Skin of body (tissue), 3 donors: ENCODE measurements at places on chromosomes 5 and 9. TPM values are rescaled to one million over a fixed set of nuclear protein-coding genes. Genes with fewer than 3 reads are reported as not detected.

GRCh38 chr5:75616371-75616881, 5.2 kb downstream of the ANKDD1B start:
- peak; percentile 74 for DNase-seq

DNA sequence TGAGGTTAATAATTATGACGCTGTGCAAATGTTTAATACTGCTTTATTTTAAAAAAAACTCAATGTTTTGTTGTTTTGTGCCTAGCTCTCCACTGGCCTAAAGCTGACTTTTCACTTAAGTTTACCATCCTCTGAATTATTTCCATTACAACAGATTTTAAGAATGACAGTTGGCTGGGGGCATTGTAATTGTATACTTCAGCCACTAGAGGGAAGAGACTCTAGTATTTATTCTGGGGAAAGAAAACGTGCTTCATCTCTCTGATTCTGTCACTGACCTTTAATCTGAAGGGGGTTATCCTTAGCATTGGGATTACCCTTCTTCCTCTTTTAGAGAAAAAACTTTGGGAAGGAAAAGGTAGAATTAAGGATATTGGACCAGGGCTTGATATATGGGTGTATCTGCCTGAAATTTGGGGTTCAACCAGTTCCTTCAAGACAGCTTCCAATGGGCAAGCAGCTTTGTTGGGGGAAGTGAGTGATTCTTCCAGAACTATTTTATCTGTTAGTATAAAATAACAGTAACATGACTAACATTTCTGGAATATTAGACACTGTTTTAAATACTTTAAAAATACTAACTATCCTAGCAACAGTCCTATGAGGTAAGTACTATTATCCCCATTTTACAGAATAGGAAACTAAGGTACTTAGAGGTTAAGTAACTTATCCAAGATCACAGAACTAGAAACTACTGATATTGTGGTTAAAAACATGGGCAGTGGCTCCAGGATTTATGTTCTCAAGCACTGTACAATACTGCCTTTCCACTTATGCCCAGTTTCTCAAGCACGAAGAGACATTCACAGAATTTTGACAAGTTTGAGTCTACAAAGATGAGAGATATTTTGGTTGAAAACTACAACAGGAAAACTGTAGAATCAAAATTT, 208.4 kb downstream of the CD180 start:
- peak; percentile 73 for DNase-seq

DNA sequence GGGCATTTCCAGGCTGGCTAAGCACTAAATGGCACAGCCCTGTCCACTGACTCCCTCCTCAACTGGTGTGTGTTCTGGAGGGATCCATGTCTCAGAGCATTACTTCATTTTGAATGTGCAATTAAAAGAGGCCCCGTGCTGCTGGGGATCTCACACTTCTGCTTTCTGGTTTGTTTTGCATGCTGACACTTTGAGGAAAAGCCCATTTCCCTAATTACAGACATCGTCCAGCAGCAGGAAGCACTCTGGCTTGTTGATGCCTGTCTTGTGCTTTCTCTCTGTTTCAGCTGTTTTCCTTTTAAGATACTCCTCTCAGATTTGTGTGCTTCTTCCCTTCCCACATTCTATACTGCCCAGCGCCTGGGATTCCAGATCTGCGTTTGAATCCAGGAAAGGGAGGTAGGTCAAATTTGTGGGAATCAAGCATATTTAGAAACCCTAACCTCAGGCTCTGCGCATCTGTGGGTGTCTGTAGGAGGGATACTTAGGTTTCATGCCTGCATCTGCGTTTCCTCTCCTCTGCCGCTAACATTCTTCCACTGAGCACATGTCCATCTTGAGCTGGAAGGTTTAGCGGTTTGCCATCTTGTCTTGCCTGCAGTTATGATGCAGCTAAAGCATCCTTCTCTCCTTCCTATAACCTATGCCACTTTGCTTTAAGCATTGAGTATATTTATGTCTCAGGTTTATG, 25.7 kb downstream of the SYK start:
- no peak for DNase-seq

- no peak for DNase-seq
Measured at GRCh38 chr9:133701321-133701980, 36.7 kb downstream of the SARDH start.

- no peak for DNase-seq
Measured at GRCh38 chr9:87771316-87772006, 45.5 kb downstream of the CTSL start.

DNA sequence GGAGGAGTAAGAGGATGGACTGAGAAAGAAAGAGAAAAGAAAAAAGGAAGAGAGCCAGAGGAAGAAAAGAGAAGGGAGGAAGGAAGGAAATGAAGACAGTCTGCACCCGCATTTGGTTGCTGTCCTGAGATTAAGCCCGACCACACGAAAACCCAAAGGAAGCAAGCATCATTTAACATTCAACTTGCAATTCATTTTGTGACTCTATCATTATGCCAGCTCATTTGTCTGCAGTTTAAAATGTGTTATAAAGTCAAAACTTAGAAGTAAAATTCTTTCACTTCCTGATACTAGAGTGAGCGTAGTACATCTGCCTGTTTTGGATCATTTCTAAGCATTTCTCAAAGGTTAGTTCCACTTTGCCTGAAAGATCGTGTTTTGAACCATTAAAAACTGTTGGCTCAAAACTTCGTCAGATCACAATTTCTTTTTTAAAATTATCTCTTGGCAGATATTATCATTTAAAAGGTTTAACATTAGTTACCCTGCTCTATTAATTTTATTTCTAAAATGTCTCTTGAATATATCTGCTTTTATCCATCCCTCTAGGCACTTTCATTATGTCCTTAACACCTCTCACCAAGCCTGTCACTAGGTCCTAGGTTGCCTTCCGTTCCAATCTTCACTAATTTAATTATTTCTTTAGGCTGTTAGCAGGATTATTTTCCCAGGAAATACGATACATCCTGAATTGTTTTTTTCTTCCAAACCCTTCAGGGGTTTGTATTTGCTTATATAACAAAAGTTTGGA, 240.9 kb downstream of the TLE4 start:
- DNase-seq = no peak

DNA sequence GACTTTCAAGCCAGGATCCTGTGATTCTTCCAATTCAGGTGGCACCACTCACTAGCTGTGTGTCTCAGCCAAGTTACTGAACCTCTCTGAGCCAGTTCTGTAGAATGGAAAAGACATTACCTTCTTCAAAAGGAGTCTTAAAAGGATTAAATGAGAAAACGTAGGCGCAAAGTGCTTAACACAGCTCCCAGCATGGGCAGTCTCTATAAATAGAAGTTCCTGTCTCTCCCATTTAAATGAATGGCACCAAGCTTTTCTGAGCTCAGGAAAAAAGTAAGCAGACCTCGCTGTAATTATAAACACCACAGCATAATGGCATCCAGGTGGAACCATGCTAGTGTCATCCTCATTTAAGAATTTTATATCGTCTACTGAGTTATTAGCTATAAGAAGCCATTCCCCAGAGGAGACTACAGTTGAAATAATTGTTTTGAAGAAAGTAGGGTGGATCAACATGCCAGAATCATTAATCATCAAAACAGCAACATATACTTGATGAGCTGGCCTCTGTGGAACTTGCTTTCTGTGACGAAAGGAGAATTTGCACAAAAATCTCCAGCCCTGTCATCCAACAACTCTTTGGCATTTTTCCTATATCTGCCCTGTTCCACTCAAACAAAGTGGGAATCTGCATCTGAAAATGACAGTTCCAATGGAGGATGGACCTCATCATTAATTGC, 188.9 kb downstream of the SPOCK1 start:
- peak; percentile 72 for DNase-seq

DNA sequence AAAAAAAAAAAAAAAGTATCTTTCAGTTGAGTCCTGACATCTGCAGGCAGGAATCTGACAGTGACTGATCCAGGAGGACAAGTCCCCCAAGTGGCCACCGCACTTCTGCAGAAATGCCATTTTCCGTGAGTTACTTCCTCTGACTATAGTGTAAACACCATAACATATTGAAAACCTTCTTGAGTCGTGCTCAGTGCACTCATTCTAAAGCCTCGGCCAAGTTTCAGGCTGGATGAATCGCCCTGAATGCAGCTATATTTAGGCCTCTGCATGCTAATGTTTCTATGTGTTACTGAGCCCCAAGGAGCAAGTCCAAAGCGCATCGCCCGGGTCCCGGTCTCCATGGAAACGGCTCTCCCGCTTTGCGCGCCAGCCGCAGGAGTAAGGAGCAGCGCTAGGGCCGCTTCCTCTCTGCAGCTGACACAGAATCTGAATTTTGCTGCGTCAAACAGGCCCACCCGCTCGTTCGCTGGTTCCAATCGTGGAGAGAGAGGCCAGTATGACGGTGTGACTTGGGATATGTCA, 335.4 kb downstream of the MSX2 start:
- peak; percentile 31 for DNase-seq

DNA sequence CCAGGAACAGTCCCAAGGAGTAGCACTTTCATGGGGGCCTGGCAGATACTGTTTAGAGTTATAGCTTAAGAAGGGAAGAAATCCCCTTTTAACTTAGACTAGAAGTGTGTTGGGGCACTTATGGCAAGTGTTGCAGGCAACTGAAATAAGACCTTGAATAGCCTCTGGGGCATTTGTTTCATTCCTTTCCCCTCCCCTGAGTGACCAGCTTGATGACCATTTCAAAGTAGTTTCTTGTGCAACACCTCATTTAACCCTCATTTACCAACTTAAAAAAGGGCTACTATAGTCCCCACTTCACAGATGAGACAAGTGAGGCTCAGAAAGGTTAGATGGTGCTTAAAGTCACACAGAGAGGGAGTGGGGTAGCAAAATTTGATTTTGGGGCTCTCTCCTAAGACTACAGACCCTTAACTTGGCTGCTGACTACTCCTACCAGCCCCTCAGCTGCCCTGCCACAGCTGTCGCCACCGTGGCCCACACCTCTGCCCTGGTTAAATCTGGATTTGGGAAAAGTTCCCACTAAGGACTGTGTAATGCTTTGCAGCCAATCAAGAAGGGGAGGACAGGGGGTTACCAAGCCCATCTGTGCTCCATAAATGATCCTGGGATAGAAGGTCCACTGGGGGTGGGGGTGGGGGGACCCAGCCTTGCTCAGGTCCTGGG, 5.5 kb downstream of the PDLIM4 start:
- no peak for DNase-seq

The OLFML2A gene
- total RNA-seq = 49.1 TPM

The PCDH1 gene
- total RNA-seq = 21.3 TPM

The HTR1A gene
- total RNA-seq = not detected
